ENCODE measurements at places on chromosomes 4 and X.

GRCh38 chrX:37651921-37652452, 33.6 kb upstream of the XK start:
- DNase-seq: no peak

GRCh38 chr4:140875746-140876452, 119.7 kb upstream of the TBC1D9 start:
- no peak for DNase-seq

DNA sequence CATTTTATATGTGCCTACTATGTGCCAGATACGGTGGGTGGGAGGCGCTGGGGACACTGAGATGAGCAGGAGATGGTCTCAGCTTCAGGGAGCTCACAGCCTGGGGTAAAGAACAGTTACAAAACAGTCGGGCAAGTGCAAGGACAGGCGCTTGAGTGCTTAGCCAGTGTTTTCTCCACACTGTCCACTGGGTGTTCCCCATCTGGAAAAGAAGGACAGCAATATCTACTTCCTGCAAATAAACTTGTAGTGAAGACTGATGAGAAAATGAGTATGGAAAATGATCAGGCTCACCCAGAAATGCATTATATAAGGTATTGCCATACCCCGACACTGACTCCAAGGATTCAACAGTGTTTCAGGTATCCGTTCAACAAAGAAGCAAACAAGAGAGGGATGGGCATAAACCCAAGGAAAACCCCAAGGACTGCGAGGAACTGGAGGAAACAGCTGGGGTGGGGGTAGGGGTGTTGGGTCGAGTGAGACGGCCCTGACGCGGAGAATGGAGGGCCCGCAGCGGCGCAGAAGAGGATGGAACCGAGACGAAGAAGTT, 835 bp downstream of the TMEM185A start:
- DNase-seq: no peak

- DNase-seq: no peak
Observed at GRCh38 chrX:107619885-107620322, 8.4 kb upstream of the PRPS1 start.

- no peak for DNase-seq
Observed at GRCh38 chr4:176919631-176920030, 126.9 kb upstream of the VEGFC start.

DNA sequence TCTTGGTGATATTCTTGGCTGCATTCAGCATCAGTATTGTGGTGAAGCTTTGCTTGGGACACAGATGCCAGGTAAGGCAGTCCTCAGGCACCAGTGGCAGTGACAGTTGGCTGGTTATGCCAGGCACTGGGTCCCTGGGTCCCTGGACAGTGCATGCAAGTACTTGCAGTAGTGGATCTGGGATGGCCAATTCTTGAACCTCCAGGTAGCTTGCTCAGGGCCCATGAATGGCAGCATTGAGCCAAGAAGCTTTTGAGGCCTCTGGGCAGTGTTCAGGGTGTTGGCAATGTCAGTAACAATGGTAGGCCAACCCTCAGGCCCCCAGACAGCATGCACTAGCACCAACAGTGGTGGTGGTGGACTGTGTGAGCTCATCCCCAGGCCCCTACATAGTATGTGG, 106.8 kb upstream of the ANXA10 start:
- DNase-seq: no peak

DNA sequence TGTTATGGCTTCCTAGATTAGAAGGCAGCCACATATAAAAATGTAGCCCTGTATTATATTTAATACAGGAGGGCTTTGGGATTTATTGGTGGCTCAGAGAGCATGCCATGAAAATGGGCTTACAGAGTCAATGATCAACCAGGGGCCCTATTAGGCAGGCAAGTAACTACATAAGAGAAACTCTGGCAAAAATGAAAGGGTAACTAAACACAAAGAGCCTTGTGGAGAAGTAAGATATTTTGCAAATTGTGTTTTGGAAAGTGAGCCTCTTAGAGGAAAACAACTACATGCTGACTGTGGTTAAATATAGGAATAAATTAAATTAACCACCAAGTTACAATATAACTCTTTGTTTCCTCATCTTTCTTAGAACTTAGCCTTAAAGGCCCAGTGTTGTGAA, 5.5 kb downstream of the SAT1 start:
- no peak for DNase-seq

- DNase-seq: no peak
Observed at GRCh38 chr4:78299565-78299972, 242.4 kb downstream of the FRAS1 start.

GRCh38 chr4:10115271-10115796, 1.3 kb downstream of the WDR1 start:
- no peak for DNase-seq

DNA sequence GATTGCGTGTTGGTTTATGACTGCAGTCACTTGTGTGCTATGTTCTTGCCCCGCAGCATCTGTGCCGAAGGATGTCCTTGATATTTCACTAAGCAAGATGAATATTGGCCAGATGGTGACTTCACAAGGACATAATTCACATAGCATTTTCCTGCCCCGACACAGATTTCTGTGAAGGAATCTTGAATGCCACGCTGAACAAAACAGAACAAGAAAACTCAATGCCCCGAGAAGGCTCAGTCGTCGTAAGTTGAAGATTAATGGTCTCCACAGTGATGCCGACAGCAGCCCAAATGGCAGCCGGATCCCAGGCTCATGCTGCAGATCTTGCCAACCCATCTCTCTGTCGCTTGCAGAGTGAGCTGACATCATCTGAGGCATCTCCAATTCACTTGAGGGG, 145.9 kb downstream of the CPEB2 start:
- DNase-seq: no peak

GRCh38 chr4:14926368-14926767, 75.9 kb upstream of the CPEB2 start:
- no peak for DNase-seq

DNA sequence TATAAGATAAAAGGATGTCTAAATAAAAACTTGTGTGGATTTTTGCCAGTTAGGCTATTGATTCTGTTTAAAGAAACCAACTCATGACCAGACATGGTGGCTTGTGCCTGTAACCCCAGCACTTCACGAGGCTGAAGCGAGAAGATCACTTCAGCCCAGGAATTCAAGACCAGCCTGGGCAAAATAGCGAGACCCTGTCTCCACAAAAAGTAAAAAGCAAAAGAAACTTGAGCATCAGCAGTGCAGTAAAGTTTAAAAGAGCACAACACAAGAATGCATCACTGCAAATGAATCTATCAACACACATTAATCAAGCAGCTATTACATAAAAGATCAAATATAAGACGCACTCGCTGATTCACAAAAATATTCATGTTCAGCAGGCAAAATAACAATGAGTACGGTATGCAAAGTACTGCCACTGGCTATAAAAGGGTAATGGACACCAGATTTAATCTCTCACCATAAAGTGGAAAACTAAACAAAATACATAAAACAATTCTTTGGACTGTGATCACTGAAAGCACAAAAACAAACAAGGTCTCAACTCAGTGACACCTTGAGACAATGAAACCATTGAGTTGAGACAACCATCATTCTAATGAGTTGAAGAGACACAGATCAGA, 41.3 kb downstream of the LRBA start:
- DNase-seq: no peak

- DNase-seq: no peak
Observed at GRCh38 chr4:159787901-159788300, 685.0 kb downstream of the RAPGEF2 start.

DNA sequence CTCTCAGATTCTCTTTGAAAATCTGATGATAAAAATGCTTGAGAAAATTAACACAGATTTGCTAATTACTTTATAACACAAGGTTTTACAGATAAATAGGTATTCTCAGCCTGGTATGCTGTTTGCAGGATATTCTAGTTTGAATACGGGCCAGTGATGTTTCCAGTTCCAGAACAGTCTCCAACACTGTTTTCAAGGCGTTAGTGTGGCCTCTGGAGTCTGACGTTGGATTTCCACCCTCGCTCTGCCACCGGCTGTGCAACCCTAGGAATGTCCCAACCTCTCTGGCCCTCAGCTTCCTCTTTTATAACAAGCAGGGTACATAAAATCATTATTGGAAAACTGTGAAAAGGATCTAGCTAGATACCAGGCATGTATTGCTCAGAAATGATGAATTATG, 23.8 kb upstream of the CYP4V2 start:
- no peak for DNase-seq

DNA sequence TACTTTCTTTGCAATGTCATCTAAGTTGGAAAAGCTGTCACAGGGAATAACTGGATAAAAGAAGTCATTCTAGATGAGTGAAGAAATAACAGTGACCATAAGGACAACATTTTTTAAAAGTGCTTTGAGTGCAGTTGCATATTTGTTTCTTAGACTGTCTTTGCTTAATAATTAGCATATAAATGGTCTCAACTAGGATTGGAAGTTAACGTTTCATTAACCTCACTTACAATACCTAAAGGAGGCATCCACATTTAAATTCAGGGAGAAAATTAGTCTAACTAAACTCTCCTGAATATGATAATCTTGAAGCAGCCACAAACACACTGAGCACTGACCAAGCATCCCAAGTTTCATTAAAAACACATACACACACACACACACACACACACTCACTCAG, 780.7 kb downstream of the PCDH18 start:
- DNase-seq: no peak

DNA sequence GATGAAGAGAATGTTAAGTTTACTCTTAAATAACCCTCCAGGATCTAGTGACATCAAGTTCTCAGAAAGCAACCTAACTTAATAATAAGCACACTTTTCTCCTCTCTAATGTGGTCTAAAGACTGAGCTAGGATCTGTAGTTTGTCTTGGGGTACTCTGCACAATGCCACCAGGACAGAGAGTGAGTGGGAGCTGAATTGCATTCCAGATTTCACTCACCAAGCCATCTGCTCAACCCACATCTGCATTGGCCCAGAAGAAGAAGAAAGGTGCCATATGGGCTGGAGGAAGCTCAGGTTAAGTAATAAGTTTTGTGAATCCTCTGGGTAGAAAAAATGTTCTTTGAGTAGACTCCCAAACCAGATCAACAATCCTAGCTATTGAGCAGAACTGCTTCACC, 384.6 kb downstream of the PPP3CA start:
- DNase-seq: no peak

DNA sequence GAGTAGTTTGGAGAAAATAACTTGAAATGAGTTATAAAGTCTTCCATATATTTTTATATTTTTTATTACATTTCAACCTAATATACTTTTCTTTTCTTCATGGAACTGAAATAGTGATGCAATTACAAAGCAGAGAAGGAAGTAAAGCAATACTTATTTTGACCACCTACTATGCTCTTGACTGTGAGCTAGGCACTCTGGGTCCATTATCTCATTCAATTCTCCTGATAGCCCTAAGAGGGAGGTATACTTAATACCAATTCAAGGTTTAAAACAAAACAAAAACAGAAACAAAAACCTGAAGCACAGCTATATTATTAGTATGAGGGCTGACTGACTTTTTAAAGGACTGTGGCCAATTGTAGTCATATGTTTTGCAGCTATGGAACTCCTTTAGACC, 193.5 kb downstream of the MAD2L1 start:
- no peak for DNase-seq

- DNase-seq: no peak
Observed at GRCh38 chr4:126264839-126265238, 950.1 kb downstream of the FAT4 start.

- no peak for DNase-seq
Observed at GRCh38 chrX:88883200-88883599, 136.2 kb downstream of the CPXCR1 start.

- no peak for DNase-seq
Observed at GRCh38 chrX:19616959-19617358, 101.7 kb upstream of the MAP3K15 start.

DNA sequence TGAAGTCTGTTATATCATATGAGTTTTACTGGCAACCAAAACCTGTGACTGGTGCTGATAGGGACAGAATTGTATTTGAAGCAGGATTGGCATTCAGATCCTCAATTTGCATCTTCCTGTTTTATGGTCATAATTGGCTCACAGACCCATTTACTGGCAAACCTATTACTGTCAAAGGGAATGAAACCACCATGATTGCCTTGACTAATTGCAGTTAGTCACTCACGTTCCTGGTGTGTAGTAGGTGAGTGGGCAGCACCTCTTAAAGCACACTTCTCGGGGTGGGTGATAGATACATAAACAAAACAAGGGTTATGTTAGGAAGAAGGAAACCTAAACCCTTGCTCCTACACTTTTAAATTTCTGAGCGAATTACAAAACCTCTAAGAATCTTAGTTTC, 81.0 kb downstream of the PPEF2 start:
- DNase-seq: no peak

DNA sequence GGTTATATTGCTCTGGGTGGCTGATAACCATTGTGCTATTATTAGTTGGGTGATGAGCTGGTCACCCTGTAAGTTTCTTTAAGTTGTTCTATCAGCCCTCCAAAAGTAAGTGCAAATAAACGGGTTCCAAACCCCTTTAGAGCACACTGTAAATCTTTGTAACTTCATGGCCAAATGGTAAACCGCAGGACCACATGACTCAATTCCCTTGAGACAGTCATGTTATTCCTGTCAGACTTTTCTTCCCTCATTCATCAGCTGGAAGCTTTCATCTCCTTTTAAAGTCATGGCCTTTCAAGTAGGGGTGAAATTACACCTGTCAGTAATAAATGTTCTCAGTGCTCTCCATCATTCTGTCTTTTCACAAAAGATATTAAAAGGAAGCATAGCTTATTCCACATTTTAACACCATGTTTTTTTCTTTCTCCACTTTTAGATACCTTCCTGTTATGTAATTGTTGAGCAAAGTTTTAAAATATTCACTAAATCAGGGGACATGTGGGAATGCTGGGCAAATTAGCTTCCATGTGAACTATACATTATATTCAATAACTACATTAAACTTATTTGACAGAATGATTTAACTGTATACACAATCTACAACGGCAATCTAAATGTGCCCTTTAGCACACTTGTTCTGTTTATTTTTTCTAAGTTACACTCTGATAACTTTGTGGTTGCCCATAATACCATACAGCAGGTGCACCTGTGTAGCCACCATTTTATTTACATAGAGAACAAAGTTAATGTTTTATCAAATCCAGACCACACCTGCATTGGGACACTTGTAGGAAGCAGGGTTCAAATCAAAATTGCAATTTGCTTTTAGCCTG, 275.5 kb downstream of the CFAP299 start:
- DNase-seq: no peak

- DNase-seq: no peak
Observed at GRCh38 chrX:26651755-26652154, 435.8 kb downstream of the MAGEB5 start.

DNA sequence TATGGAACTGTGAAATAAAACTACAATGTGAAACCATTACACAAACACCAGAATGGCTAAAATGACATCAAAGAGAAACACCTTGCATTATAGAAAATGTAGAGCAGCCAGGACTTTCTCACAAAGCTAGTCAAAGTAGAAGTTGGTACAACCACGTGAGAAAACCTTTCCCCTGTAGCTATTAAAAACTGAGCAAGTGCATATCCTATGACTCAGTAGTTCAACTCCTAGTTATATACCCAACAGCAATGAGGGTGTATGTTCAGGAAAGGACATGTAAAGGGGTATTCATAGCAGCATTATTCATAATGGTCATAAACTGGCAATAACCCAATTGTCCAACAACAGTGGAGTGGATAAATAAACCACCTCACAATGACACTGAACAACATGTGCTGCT, 177.5 kb upstream of the NUDT10 start:
- DNase-seq: no peak

- DNase-seq: no peak
Observed at GRCh38 chrX:47215291-47215900, 3.1 kb upstream of the CDK16 start.

Measured in GOT3 (cell line).